Suppressor macrophage (primary cell): ENCODE measurements at places on chromosomes 13 and 19.

GRCh38 chr13:95754069-95754468 is 77.1 kb downstream of the DNAJC3 start:
- peak; percentile 5 for DNase-seq

DNA sequence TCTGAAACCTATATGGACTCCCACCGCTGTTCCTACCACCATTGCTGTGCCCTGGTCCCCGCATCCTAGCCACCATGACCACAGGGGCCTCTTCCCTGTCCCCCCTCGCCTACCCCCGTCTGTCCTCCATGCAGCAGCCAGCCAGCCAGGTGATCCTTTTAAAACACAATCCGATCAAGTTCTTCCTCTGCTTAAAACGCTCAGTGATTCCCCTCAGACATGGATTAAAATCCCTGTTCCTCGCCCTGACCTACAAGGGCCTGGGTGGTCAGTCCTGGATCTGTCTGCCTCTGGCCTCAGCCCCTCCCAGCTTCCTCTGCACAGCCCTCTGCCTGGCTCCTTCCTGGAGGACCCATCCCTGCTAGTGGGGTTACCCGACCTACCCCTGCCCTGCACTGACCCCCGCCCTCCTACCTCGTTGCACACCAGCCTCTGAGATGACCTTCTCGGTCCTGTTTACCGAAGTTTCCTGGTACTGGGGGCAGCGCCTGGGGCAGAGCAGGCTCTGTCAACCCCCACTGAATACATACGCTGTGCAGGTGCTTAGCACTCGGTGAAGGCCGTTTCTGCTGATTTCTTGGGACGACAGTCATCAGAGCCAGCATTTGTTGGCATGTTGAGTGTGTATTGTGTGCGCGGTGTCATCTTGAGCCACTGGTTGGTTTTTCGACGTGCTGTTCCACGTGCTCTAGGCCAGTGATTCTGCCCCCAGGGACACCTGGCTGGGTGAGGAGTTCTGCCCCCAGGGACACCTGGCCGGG is 14.7 kb upstream of the LENG8 start:
- no peak for DNase-seq

GRCh38 chr19:49475995-49476880 is 2.2 kb downstream of the FLT3LG start:
- DNase-seq = no peak

DNA sequence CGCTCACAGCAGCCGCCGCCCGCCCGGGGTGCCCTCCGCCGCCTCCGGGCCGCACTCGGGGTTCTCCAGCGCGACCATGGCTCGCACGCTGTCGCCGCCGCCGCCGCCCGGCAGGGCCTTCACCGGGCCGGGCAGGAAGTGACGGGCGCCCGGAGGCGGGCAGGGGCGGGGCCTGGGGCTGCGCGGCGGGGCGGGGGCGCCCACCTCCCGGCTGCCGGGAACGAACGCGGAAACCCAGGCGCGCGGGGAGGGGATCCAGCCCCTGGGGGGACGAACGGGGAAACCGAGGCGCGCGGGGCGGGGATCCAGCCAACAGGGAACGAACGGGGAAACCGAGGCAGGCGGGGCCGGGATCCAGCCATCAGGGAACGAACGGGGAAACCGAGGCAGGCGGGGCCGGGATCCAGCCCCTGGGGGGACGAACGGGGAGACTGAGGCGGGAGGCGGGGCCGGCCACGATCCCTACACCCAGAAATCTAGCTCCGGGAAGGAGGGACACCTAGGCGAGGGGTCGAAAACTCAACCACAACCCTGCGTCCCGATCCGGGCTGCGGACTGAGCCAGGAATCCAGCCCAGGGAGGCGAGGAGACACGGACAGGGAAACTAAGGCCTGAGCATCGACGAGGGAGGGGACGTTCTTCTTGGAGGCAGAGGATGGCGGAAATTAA is at the start of gene R3HDM4:
TSS of gene R3HDM4 (minus strand) at position 140 of the 669 bp plus-strand sequence. CDS start at position 78, 62 bp downstream.
- peak; percentile 78 for DNase-seq

DNA sequence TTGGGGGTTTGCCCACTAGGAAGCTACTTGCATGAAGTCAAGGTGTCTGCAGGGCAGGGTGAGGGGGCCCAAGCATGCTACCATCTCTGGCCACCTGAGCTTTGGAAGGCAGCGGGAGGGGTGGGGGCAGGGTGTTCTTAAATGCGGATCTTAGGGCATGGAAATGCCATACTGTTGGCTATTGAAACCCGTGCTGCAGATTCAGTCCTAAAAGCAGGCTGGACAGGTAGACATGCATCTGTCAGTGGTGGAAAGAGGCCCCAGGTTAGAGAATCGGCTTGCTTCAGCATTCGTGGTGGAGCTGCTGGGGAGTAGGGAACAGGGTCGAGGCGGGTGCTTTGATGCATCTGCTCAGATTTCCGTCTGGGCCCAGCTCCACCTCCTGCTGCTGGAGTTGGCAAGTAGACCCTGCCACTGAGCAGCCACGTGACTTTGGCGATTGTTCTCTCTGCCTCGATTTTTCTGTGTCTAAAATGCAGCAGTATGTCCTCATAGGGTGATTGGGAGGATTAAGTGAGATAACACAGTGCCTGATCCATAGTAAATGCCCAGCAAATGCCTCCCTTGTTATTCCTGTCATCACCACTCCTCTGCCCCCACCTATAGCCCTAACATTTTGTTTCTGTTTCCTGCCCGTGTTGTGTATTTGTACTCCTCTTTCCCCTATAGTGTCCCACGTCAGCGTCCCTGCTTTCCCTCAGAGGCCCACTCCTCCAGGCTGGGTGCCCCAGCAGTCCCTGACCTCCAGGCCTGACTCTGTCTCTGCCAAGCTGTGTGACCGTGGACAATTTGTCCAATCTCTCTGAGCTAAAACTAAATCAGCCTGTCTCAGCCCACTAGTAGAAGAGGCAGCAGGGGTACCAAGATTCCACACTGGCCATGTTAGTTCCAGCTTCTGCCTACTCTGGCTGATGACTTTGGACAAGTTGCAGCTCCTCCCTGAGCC is 5.8 kb downstream of the PPP1R37 start:
- no peak for DNase-seq

GRCh38 chr13:33318744-33319143 is 33.2 kb upstream of the STARD13 start:
- no peak for DNase-seq

- peak; percentile 42 for DNase-seq
These were observed 61.2 kb upstream of the WDFY2 start for GRCh38 chr13:51523082-51523518.

DNA sequence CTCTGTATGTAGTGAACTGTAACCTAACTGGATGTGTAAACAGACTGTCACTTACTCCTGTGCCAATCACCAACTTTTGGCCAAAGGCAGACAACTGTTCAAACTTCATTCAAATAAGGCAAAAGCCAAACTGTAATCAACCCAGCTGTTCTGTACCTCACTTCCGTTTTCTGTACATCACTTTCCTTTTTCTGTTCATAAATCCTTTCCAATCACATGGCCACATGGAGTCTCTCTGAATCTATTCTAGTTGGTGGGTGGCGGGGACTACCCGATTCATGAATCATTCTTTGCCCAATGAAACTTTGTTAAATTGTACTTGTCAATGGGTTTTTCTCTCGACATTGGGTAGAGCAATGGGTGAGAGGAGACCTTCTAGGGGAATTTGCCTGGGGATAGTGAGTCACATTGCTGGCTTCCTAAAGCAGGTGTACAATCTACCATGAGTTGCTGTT is 178.3 kb upstream of the RFC3 start:
- DNase-seq = no peak

DNA sequence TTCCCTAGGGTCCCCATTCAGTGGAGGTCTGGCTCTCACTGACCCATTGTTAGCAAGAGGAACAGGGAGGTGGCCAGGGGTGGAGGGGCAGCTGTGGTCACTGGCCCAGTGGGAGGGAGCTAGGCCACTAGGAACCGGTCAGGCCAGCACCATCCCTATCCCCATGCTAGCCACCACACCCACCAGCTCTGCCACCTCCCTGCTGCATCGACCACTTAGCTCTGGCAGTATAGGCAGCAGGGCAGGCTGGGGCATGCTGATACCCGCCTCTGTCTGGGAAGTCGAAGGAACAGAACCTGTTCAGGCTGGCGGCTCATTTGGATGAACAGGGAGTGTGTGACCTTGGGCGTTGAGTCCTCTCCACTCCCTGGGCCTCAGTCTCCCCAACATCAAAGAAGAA is 4.7 kb downstream of the PPP1R13L start:
- DNase-seq = no peak

DNA sequence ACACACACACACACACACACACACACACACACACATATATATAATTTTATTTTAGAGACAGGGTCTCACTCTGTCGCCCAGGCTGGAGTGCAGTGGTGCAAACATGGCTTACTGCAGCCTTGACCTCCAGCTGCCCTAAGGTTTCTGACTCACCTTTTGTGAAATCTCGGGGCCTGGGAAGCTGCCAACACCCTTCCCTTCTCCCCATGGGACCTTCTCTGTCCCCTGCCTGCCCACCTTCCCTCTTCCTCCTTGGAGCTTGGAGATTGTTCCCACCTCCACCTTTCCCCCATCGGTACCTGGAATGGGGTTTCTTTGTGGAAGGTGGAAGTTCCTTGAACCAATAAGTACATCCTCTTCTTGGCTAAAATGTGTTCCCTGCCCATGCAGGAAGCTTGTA is 6.3 kb downstream of the ARRDC5 start:
- DNase-seq = peak; percentile 31

- peak; percentile 95 for DNase-seq
These were observed 32.6 kb upstream of the GATAD2A start for GRCh38 chr19:19372656-19373416.

- DNase-seq = no peak
These were observed 7.7 kb downstream of the EPS15L1 start for GRCh38 chr19:16463991-16464575.

DNA sequence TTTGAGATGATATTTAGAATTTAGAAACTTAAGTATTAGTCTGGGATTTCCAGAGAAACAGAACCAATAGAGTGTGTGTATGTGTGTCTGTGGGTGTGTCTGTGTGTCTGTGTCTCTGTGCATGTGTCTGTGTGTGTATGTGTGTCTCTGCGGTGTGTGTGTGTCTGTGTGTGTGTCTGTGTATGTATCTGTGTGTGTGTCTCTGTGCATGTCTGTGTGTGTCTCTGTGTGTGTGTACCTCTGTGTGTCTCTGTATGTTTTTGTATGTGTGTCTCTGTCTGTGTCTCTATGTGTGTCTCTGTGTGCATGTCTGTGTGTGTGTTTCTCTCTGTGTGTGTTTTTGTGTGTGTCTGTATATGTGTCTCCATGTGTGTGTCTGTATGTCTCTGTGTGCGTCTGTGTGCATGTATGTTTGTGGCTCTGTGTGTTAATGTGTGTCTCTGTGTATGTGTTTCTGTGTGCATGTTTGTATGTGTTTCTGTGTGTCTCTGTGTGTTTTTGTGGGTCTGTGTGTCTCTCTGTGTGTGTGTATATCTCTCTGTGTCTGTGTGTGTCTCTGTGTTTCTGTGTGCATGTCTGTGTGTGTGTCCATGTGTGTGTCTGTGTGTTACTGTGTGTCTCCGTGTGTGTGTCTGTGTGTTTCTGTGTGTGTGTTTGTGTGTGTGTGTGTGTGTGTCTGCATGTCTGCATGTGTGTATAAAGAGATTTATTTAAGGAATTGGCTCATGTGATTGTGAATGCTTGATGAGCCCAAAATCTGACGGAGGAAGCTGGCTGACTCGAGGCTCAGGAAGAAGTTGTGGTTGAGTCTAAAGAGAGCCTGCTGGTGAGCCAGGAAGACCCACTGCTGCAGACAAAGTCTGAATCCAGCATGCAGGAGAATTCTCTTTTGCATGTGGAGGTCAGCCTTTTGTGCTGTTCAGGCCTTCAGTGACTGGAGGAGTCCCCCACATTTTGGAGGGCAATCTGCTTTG is 22.2 kb downstream of the GPR42 start:
- DNase-seq = peak; percentile 81

DNA sequence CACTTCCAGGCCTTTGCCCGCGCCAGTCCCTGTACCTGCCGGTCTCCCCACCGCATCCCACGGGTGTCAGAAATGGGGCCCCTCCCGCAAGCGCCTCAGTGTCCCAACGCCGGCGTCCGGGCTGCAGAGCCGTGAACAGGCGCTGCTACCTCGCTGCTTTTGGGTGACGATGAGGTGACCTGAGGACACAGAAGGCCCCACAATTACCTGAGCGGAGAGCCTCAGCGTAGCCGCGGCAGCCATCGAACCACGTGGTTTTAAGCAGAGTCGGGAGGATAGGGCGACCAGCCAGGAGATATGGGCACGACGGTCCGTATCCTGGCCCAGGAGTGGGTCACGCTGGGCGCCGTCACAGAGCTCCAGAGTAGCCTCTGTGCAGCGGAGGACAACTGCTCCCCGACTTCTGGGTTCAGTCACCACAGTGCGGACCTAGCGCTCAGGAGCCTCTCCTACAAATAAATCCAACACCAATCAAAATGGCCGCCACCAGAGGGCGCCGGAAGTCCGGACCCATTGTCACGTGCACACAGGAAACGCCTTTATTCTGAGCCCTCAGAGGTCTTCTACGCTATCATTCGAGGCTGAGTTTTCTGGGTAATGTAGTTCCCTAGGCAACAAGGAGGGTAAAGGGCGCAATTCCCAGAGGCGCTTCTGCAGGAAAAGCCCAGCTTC is at the start of gene ZNF814:
TSS of gene ZNF814 (minus strand) at position 478 of the 672 bp plus-strand sequence. CDS start at position 243, 235 bp downstream.
- peak; percentile 87 for DNase-seq

DNA sequence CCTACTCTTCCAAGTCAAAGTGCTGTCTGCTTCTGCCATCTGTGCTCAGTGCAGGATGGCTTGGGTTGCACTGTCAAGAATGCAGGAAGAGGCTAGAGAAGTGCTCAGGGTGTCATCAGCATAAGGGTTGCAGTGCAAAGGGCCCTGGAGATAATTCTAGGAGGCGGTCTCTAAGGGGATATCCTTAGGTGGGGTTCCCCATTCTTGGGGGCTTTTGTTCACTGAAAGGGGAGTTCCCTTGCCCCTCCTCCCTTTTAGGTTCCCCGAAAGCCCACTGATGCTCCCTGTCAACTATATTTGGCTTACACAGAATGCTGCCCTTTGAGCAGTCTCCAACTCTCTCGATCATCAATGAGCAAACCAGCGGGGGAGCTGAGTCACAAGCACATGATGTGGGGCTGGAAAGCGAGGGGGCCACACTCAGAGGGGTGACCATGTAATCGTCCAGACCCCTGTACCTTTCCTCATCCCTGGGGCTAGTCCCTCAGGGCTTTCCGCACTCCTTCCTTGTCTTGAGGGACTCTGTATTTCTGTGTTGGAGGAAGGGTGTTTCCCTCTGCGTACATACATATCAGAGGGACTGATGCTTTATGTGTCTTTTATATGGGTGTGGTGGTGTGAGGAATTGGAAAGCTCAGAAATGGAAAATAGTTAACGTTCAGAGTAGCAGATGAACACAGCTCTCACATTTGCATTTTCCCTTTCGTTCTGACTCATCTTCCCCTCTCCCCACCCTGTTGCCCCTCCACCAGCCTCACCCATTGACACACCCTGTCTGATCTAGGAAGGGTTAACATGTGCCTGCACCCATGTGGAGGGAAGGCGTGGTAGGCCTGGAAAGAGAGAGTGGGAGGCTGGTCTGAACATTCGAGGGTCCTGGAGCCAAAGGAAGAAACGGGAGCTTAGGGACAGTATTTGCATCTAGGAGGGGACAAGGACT is 6.7 kb downstream of the ZBTB32 start:
- no peak for DNase-seq

- no peak for DNase-seq
These were observed at the start of gene HSD17B14 for GRCh38 chr19:48836089-48837017. HSD17B14 (minus strand) TSS chr19:48836491; CDS start chr19:48836411, 80 bp downstream.
